ENCODE measurements at places on chromosomes 2 and 18.
A peak's percentile ranks its signal among the peaks of the same experiment; 100 is the strongest.

- DNase-seq = peak; percentile 68
These were observed 36.1 kb downstream of the NHEJ1 start for GRCh38 chr2:219124381-219125110.

GRCh38 chr2:109448207-109448606 is 165.6 kb downstream of the SEPTIN10 start:
- no peak for DNase-seq

- DNase-seq = no peak
These were observed 13.7 kb upstream of the MGAT4A start for GRCh38 chr2:98744595-98744994.

DNA sequence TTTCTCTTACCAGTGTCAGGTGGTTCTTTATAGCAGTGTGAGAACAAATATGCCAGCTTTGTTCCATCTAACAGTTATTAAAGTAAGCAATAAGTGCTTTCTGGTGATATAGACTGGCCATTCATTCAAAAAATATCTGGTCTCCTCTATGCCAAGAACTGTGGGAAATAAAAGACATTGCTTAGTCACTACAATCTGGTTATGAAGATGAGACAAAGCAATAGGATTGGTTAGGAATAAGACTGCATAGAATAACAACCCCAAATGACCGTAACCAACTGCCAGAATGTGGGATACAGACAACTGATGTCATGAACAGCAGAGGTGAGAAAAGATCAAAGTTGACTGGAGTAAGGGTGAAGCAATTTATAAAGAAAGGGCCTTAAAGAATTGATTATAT is 83.8 kb downstream of the MBD2 start:
- no peak for DNase-seq

GRCh38 chr2:174492963-174493431 is 6.2 kb upstream of the GPR155 start:
- peak; percentile 38 for DNase-seq

GRCh38 chr18:70553936-70554260 is 265.1 kb downstream of the SOCS6 start:
- DNase-seq = no peak

Measured in mucosa of descending colon (tissue), 3 donors.